Activated T-cell treated with anti-CD3 and anti-CD28 coated beads for 48 hours (primary cell): ENCODE measurements at places on chromosomes 16 and 17.

DNA sequence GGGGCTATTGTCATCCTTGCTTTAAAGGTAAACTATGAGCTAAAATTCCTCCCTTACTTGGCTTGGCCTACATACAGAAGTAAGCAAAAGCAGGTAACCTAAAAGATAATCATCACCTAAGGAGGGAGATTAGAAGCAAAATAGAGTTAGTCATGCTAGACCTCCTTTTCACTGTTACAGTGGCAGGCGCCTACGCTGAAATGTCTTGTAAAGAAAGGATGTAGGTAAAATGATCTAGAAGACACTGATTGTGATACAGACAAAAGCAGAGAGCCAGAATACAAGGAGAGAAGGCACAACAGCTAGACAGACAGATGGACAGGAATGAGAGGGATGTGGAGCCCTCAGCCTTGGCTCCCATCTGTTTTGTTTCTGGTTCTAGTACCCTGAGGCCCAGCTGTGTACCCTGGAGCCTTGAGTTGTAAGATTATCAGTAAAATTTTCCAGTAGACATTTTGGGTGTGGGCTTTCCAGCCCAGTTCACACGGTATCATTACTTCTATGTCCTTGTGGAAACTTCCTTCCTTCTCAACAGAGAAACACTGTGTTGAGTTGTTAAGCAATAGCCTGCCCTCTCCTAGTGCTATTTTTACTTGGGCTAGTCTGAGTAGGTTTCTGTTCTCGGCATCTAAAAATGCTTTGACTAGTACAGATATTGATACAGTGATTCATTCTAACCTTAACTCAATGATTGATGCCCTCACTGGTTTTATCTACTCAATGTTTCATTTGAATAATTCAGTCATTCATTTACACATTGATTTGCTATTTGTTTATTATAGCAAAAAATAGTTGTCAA lies 7.7 kb upstream of the C16orf78 start:
- DNase-seq, result no peak

DNA sequence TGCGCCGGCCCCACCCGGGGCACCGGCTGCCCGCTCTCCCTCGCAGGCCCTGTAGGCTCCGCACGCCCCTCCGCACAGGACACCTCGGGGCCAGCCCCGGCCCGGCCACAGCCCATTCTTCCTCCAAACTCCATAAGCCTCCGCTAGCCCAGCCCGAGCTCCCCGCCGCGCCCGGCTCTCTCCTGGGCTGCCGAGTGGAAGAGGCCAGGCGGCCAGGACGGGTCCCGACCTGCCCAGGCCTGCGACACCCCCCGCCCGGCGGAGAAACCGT lies 397 bp downstream of the NCOR1 start:
- peak; percentile 36 for DNase-seq

DNA sequence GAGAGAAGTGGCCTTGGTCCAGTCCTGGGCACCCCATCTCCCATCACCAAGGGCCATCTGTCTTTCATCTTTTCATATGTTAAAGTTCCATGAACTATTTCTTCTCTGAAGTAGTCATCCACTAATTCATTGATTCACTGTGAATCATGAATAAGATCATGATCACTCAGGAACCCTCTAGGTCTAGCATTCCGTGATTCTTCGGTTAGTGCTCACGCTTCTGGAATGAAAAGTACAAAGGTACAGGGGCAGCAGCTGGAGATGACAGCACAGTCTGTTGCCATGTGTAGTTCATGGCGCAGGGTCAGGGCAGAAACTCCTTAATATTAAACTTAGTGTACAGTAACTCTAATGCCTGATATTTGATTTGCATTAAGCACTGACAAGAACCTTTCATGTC lies 127.1 kb downstream of the CDH13 start:
- DNase-seq, result no peak

DNA sequence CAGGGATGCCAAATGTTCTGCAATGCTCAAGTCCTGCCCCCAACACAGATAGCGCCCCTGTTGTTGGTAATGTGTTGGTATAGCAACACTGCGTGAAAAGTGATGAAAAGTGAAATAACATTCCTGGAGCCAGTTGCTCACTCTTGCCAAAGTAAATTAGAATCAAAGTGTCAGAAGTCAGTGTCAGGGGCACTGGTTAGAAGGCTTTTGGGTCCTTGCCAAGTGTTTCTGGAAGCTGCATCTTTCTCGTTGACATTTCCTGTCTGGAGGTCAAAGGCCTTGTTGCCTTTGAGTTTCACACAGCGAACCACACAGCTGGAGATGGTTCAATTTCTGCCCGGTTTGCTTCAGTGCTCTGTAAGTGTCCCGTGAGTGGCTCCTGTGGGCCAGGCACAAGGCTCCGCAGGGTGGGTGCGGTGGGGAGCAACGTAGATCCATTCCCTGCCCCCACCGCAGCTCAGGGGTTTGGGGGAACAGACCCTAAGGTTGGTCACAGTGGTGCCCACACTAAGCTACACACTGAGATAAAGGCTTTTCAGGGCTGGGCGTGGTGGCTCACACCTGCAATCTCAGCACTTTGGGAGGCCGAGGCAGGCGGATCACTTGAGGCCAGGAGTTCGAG lies 3.6 kb upstream of the SLC16A5 start:
- DNase-seq, result no peak

DNA sequence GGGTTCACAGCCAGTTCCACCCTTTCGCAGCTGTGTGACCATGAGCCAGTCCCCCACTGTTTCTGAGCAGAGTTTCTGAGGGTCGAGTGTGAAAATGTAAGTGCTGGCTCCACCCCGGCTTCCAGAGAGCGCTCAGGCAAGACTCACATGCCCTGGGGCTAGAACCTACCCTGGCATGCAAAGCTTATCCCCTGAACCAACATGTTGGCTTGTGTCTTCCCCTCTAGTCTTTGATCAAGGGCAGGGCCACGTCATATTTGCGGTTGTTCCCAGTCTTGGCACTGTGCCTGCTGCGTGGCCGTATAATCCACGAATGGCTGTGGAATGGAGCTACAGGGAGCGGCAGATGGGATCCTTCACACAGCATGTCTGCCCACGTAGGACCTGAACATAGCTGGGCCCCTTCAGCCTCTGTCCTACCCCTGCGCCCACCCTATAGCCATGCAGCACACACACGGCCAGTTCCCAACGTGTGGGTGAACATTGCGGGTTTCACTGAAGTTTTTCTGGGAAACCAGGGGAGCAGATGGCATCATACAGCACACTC lies 84.8 kb downstream of the MRM1 start:
- DNase-seq, result no peak

DNA sequence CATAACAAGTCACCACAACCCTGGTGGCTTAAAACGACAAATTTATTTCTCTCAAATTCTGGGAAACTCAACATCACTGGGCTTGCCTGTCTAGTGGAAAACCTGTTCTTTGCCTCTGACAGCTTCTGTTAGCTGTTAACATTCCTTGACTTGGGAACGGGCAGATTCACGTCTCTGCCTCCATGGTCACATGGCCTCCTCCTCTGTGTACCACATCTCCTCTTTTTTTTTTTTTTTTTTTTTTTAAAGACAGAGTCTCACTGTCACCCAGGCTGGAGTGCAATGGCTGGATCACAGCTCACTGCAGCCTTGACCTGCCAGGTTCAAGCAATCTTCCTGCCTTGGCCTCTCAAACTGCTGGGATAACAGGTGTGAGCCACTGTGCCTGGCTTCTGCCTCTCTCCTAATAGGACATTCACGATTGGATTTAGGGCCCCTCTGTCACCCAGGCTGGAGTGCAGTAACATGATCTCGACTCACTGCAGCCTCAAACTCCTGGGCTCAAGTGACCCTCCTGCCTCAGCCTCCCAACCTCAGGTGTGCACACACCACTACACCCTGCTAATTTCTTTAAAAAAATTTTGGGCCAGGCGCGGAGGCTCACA lies 11.7 kb upstream of the LLGL1 start:
- DNase-seq, result no peak

DNA sequence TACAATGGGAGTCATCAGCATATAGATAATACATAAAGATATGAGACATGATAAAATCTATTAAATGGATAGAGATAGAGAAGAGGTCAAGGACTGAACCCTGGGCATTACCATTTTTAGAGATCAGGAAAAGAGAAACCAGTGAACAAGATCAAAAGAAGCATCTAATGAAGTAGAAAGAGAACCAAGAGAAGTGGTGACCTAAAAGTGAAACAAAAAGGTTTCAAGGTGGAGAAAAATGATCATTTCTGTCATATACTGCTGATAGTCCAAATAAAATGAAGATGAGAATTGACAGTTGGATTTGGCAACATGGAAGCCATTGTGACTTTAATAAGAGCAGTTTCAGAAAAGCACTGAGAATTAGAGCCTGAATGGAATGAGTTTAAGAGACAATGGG lies 165.1 kb downstream of the PPM1E start:
- DNase-seq, result no peak

GRCh38 chr16:58154345-58154744 lies 25.2 kb upstream of the CFAP20 start:
- no peak for DNase-seq

GRCh38 chr16:70493802-70494201 lies 29.6 kb downstream of the COG4 start:
- DNase-seq, result no peak

DNA sequence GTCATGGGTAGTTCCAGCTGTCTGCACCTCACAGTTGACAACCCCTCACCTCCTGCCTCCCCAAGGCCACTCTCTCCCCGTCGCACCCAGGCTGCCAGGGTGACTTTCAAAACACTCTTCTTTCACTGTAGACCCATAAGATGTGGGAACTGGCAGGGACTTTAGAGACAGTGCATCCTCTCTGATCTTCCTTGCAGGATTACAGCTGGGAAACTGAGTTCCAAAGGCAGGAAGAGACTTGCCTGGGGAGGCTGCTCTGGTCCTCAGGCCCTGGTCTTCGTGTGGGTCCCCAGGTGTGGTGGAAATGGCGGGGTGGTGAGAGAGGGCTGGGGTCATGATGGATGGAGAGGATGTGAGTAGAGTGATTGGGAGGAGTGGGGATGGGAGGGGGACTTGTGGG lies 21.9 kb upstream of the NKD1 start:
- DNase-seq, result no peak

DNA sequence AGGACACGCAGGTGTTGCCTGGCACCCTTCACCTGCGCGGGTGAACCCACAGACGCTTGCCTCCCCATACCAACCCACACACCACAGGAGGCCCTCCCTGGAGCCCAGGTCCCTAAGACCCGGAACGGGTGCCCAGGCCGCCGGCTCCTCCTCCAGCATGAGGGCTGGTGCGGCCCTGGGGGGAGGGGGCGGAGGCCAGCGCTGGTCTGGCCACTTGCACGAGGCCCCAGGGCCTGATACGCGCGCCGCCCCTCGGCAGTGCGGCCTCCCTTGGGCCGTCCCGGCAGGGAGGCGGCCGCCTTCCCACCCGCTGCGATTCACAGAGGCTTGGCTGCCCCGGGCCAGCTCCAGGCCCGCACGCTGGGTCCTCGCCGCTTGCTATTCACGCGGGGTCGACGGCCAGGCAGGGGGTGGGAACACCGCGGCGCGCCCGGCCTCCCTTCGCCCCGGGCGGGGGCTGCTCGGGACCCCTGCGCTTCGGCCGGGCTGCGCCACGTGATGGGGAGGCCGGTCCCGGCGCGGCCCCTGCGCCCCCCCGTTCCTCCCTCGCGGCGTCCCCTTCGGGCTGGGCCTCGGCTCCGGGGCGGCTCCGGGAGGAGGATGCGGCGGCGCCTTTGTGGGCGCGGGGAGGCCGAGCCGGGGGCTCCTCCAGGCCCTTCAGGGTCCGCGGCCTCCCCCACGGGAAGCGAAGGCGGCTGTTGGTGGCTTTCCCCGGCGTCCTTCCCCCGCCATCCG lies 685 bp downstream of the FASN start:
- peak; percentile 25 for DNase-seq

DNA sequence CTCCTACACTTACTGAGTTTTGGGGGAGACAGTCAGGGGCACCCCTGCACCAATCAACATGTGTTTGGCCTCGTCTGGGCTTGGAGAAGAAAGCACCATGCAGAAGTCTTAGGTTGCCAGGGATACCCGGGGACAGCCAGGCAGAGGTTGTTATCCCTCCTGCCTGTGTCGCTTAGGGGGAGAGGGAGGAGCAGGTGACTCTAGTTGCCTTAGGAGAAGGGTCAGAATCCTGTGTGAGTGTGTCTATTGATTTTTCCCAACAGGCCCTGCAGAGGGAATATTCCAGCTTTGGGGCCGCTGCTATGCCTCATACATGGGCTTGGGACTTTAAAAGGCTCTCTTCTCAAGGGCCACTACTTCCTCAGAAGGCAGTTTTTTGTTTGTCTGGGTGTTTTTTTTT lies 89.1 kb downstream of the RGS9 start:
- DNase-seq, result no peak

- no peak for DNase-seq
These were observed 946.3 kb downstream of the KCNJ2 start for GRCh38 chr17:71115669-71115972.

GRCh38 chr17:59026176-59026939 lies 80.3 kb downstream of the TRIM37 start:
- no peak for DNase-seq

GRCh38 chr17:28518132-28518531 lies 12.0 kb downstream of the FOXN1 start:
- no peak for DNase-seq

DNA sequence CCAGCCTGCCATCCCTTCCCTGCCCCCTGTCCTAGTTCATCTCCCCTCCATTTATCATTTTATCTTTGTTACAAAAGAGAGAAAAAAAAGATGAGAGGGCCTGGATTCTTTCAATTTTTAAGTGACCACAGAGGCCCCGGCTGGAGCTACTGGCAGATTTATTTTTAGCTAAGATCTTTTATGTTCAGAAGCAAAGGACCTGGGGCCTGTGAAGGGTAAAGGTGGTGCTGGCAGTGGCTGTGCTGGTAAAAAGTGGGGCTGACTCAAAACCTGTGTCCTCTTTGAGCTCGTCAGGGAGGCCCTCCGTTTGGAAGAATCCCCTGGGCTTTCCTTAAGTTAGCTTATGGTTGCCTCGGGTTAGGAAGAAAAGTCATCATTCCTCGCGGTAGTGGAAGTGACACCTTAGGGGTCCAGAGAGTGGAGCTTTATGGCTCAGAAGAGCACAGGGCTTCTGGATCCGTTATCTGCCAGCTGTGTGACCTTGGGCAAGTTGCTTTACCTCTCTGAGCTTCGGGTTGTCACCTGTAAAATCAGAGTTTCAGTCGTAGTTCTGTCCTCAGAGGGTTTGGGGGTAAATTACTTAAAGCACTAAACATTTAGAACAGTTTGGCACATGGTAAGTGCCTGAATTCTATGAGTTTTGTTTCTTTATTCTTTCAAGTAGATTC lies 923.8 kb upstream of the EEF2KMT start:
- DNase-seq, result no peak

- no peak for DNase-seq
These were observed 110.8 kb upstream of the ZNF750 start for GRCh38 chr17:82950525-82951102.

GRCh38 chr16:50072730-50073129 lies 7.0 kb downstream of the HEATR3 start:
- no peak for DNase-seq
